ENCODE measurements at places on chromosomes 6 and 20.
A peak's percentile ranks its signal among the peaks of the same experiment; 100 is the strongest.

DNA sequence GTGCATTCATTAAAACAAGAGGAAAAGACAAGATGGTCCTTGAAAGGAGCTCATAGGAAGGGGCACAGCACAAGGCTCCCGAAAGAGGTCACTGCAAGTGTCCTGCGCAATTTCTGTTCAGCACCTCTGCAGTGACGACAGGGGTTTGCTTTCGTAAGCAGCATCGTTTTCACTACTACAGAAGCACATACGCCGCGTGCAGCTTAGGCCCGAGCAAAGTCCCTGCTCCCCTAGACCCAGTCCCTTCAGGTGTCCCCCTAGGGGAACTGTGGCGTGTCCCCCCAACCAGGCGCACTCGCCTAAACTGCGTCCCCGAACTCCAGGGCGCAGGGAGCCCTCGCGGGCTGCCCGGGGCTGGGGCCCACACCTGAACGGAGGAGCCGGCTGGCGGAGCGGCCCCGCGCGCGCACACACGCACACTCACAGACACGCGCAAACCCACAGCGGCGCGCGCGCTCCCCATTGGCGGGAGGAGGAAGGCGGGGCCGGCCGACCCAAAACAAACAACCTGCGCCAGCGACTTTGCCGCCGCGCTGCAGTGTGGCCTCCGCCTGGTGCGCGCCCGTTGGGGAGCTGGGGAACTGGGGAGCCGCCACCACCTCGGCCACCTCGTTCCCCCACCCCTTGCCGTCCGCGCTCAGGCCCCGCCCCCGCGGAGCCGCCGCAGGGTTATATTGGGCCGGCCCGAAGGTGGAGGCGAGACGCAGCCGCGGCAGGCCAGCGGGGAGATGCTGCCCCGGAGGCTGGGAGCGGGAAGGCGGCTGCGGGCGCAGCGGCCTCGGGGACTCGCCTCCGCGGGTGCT, at the start of gene FOXQ1:
TSS of gene FOXQ1 (plus strand) at position 699 of the 803 bp plus-strand sequence. CDS start 607 bp downstream, outside the sequence.
- peak; percentile 59 for DNase-seq

- no peak for DNase-seq
Measured at GRCh38 chr6:158154816-158155215, 13.2 kb downstream of the SERAC1 start.

DNA sequence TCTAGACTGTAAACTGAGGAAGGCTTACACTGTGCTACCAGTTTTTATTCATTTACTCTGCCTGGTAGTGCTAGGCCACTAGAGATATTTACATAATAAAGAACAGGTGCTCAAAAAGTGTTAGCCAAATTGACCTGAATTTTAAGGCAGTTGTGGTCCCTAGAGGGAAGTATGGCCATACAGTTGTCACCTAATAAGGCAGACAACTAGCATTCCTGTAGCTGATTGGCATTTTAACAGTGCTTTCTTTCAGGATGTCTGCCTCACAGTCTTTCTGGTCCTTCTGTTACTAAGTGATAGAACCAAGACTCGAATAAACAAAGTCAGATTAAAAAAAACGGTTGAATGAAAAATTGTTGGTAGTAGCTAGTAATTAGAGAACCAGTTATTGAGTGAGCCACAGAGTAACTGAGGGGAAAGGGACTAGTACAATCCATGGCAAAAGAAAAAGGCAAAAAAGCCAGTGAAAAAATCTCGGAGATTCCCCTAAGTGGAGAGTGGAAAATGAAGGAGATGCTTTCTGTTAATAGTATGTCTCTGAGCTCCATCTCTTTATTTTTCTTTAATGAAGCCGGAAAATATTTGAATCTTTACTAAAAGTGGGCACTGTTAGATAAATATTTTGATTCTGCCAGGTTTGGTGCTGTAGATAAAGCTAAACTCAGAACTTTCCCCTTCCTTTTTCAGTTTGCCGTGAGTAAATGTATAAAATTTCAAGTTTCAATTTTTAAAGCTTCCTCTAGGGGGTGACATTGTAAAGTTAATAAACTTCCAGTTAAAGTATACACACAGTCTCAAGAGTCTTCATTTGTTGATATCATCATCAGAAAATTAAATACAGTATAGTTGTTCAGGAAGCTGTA, 9.1 kb downstream of the VTA1 start:
- DNase-seq: peak; percentile 37

DNA sequence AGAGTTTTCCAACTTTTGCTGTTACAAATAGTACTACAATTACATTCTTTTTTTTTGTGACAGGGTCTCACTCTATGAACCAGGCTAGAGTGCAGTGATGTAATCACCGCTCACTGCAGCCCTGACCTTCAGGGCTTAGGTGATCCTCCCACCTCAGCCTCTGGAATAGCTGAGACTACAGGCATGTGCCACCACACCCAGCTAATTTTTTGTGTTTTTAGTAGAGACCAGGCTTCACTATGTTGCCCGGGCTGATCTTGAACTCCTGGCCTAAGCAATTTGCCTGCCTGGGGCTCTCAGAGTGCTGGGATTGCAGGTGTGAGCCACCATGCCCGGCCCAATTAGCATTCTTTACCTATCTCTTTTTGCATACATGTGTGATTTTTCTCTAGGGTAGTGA, 12.5 kb downstream of the ATRN start:
- DNase-seq: no peak

- DNase-seq: no peak
Measured at GRCh38 chr6:109252261-109253041, 129.8 kb downstream of the CD164 start.

DNA sequence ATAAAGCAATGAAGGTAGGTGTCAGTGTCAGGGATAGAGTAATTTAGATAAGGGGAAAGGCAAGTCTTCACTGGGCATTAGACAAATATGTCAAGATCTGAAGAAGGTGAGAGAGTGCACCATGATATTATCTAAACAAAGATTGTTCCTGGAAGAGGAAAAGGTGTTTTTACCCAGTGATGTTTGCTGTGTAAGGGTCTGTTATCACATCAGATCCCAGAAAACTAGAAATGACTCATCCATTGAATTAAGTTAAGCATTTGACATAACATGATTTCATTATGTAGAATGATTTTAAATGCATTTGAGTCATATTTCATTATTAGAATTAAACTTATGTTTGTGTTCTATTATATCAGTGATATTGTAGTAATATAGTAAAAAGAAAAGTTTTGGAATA, 1279.5 kb upstream of the CITED2 start:
- DNase-seq: no peak
